ENCODE measurements at places on chromosomes 11 and 22. TPM values are rescaled to one million over a fixed set of nuclear protein-coding genes. Genes with fewer than 3 reads are reported as not detected.

The ACRV1 gene
- polyA plus RNA-seq: 0.56 TPM

The LRRC32 gene
- not detected for polyA plus RNA-seq

The OR5B21 gene
- polyA plus RNA-seq: not detected

The FAM180B gene
- polyA plus RNA-seq: not detected

The SHISA8 gene
- polyA plus RNA-seq: not detected

The RAG1 gene
- polyA plus RNA-seq: not detected

The ADAMTS8 gene
- 3.2 TPM for polyA plus RNA-seq

The PAMR1 gene
- not detected for polyA plus RNA-seq

The MYO7A gene
- not detected for polyA plus RNA-seq

The OSM gene
- not detected for polyA plus RNA-seq

The DBX1 gene
- not detected for polyA plus RNA-seq

The YPEL1 gene
- polyA plus RNA-seq: 2.1 TPM

The C11orf87 gene
- 216 TPM for polyA plus RNA-seq

The CCDC73 gene
- 0.91 TPM for polyA plus RNA-seq

The FDXACB1 gene
- polyA plus RNA-seq: 1.7 TPM

The WBP2NL gene
- not detected for polyA plus RNA-seq

The ARFIP2 gene
- polyA plus RNA-seq: 9.2 TPM

The VSIG10L2 gene
- not detected for polyA plus RNA-seq

The SUN2 gene
- 0.22 TPM for polyA plus RNA-seq

The BIRC3 gene
- polyA plus RNA-seq: not detected

The SOX6 gene
- 20.2 TPM for polyA plus RNA-seq

The MMP13 gene
- polyA plus RNA-seq: not detected

The FOSL1 gene
- polyA plus RNA-seq: not detected

The EIF3D gene
- 60.9 TPM for polyA plus RNA-seq

The CXCR5 gene
- polyA plus RNA-seq: not detected

The CCDC81 gene
- polyA plus RNA-seq: 3.4 TPM

The VPS26B gene
- 64.4 TPM for polyA plus RNA-seq

The CRKL gene
- 74.0 TPM for polyA plus RNA-seq

The FOLR1 gene
- not detected for polyA plus RNA-seq

The SLC7A4 gene
- not detected for polyA plus RNA-seq

The TP53I11 gene
- 6.6 TPM for polyA plus RNA-seq

The PTGDR2 gene
- polyA plus RNA-seq: 0.08 TPM

The OR8A1 gene
- not detected for polyA plus RNA-seq

The ZNF214 gene
- 4.1 TPM for polyA plus RNA-seq

The PIWIL4 gene
- not detected for polyA plus RNA-seq

The OR52N1 gene
- not detected for polyA plus RNA-seq

The CREB3L1 gene
- not detected for polyA plus RNA-seq

The PLEKHB1 gene
- polyA plus RNA-seq: 18.4 TPM
